ENCODE measurements at places on chromosomes 7 and 10.
A peak's percentile ranks its signal among the peaks of the same experiment; 100 is the strongest.

DNA sequence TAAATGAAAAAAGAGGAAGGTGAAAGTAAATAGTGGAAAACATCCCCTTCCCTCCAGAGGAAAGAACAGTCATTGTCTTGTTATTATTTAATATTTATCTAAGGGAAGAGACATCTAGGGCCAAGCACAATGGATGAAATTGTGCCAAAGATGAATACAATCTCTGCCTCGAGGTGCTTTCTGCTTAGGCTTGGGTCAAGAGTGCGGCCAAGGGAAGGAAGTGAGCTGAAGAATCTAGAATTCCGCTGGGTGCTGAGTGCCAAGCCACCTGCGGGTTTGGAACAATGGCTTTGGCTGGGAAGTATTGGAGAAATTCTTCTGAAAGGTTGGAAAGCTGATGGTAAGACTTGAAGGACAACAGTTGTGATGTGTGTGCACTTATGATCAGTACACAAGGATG lies 531.3 kb upstream of the FZD8 start:
- no peak for DNase-seq

GRCh38 chr10:104540181-104540580 lies 100.9 kb upstream of the SORCS3 start:
- DNase-seq, result no peak

- DNase-seq, result peak; percentile 48
Measured at GRCh38 chr7:155804897-155805825, 7.1 kb downstream of the SHH start.

- no peak for DNase-seq
Measured at GRCh38 chr7:66507764-66508296, 120.9 kb upstream of the KCTD7 start.

DNA sequence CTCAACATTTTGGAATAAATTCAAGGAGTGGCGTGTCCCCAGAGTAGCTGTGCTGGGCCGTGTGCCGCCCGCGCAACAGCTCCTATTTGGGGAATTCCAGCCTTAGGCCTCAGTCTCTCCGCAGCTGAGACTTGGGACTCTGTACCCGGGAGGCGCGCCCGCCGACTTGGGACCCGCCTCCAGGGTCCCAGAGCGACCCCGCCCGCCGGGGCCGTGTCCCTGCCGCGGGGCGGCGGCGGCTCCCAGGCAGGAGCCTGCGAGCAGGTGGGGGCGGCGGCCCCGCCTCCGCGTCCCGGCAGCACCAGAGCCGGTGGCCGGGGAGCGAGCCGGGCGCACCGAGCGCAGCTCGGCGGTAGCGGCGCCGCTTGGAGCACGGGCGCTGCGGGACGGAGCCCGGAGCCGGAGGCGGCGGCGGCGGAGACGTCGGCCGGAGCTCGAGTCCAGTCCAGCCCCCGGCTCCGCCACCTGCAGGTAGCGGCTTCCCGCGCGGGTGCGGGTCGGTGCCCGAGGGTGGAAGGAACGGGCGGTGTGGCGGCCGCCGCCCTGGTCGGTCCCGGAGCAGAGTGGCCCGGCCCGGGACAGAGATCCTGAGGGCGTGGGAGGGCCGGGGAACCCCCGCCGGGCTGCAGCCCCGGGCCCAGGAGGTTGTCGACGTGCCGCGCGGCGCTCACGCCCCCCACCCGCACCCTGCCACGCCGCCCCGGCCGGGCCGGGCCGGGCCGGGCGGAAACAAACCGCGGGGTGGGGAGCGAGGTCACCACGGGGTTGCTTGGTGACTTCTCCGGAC lies at the start of gene WIPF3:
Gene WIPF3 (plus strand): TSS at position 301 of the 787 bp plus-strand sequence. CDS start 28,217 bp downstream, outside the sequence.
- DNase-seq, result no peak

DNA sequence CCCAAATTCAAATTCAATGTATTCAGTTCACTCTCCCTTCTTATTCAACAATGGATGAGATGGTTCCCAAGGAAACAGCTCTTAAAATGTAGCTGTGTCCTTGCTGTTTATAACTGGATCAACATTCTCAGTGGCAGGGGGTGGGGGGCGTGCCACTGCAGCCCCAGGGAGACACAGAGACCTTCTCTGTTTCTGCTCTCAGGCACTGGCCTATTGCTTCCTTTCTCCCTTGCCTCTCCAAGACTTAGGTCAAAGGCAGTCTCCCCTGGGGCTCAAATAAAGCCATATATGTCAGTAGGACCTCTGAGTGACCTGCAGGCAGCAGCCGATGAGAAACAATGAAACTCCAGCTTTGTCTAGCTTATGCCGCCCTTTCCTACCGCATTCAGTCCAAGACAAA lies 20.7 kb downstream of the VSTM4 start:
- no peak for DNase-seq

Measured in COR-L47 (cell line).